ENCODE measurements at places on chromosomes 1 and 21. TPM values are rescaled to one million over a fixed set of nuclear protein-coding genes. Genes with fewer than 3 reads are reported as not detected.

- DNase-seq = no peak
These were observed 32.1 kb downstream of the TGFB2 start for GRCh38 chr1:218377143-218377660.

- no peak for DNase-seq
These were observed 875.8 kb downstream of the USP25 start for GRCh38 chr21:16605597-16605996.

GRCh38 chr1:153253693-153254092, 5.8 kb upstream of the LORICRIN start:
- no peak for DNase-seq

DNA sequence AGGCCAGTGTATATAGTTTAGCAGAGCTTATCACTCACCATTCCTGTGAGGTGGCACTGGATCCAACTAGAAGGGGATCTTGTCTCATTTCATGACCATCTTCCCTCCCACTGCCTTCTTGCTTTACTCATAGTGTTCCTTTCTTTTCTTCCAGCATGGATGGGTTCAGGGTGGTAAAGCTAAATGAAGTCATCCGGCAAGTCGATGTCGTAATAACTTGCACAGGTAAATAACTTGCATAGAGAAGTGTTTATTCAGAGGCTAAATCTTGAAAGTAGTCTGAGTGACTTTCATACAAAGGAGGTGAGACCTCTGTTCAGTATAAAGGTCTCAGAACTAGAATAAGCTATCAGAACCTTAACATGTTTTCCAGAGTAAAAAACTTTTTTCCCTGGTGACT, 16.6 kb upstream of the STRIP1 start:
- no peak for DNase-seq

LCK gene
- total RNA-seq = 135 TPM

GRCh38 chr1:231584921-231585320, 41.7 kb upstream of the DISC1 start:
- DNase-seq = no peak

GPR25 gene
- total RNA-seq = not detected

DNA sequence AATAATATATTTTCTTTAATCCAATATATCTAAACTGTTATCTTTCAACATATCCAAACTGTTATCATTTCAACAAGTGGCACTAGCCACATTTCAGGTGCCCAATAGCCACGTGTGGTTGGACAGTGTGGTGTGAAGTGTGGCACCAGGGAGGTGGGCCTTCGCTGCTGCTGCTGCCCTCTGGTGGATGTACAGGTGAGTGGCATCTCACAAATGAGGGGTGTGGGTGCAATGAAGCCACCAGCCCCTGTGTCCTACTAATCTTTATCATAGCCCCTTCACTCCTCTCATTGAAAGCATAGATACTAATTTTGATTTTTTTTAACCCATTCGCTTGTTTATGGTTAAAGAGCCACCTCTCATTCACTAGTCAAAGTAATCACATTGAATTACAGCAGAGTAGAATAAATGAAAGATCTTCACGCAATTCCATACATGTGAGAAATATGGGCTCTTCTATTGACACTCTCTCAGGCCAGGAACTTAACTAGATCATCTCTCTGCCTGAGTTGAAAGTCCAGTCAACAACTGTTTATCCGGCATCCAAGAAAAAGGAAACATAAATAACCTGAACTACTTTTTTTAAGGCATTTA, 499.2 kb downstream of the OMA1 start:
- peak; percentile 33 for DNase-seq

- DNase-seq = no peak
These were observed 534.5 kb downstream of the PTPRC start for GRCh38 chr1:199173356-199173755.

ATAD3C gene
- 2.1 TPM for total RNA-seq

DNA sequence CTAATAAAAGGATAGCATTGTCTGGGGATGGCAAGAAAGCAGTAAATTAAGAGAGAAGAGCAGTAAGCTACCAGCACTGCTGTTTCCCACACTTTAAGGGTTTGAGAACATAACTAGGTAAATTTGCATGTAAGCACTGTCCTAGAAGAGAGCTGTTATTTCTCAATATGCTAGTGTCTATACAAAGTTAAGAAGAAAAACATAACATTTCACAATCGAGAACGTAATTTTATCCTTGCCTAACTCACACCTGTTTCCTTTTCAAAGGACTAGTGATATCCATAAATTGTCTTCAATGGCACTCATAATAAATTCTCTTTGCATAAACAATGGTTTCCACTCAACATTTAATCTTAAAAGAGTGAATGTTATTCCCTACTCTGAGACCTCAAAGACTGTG, 576.0 kb downstream of the PTBP2 start:
- no peak for DNase-seq

GRCh38 chr1:90187323-90187585, 192.3 kb downstream of the ZNF326 start:
- no peak for DNase-seq

CTSS gene
- total RNA-seq = 42.6 TPM

- no peak for DNase-seq
These were observed 26.3 kb upstream of the SYT14 start for GRCh38 chr1:209911746-209912145.

- DNase-seq = peak; percentile 29
These were observed 582.7 kb downstream of the PTPRC start for GRCh38 chr1:199221371-199222150.

GRCh38 chr1:30183895-30184294, 539.5 kb downstream of the MATN1 start:
- no peak for DNase-seq

- DNase-seq = no peak
These were observed 83.6 kb downstream of the SIK1 start for GRCh38 chr21:43343095-43343991.

DNA sequence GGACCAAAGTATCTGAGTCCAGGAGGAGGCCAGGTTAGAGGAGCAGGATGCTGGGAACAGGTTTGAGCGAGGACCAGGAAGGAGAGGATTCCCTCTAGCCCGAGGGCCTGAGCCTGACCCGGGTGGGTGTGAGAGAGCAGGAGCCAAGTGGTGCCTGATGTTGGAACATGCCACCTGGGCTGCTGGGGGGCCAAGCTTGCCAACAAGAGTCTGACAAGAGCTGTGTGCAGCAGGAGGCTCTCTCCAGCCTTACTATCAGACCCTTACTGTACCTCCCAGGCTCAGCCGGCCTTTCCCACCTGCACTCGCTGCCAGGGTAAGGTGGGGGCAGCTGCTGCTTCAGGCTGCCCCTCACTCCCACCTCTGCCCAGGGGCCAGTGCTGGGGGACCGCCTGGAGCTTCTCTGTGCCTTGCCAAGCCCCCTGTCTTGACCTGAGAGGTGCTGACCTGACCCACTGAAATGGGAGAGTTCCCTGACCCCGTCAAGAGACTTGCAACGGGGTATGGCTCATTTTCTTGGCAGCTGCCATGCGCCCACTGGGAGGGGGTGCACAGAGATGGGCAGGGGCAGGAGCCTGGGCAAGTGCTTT, 159.6 kb upstream of the VAMP3 start:
- DNase-seq = no peak

RAB3B gene
- not detected for total RNA-seq

DNA sequence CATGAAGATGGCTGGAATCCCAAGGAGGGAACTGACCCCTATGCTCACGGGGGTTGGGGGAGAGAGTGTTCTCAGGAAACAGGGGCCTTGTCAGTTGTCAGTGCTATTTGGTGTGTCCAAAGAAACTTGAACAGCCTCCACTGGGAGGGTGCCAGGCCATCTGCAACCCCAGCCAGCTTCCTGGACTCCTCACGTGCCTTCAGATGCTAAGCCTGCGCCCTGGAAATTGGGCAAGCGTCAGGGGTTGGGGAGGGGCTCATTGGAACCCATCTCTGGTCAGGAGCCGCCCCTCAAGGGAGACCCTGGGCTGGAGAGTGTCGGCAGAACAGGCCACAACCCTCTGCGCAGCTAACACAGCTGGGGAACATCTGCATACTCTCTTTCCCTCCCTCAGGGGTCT, 13.1 kb upstream of the LHX4 start:
- DNase-seq = no peak

GRCh38 chr21:23020969-23021368, 2022.8 kb downstream of the NCAM2 start:
- no peak for DNase-seq

- DNase-seq = no peak
These were observed 200.4 kb downstream of the HMCN1 start for GRCh38 chr1:185934476-185935189.

UBE4B gene
- 40.9 TPM for total RNA-seq

DNA sequence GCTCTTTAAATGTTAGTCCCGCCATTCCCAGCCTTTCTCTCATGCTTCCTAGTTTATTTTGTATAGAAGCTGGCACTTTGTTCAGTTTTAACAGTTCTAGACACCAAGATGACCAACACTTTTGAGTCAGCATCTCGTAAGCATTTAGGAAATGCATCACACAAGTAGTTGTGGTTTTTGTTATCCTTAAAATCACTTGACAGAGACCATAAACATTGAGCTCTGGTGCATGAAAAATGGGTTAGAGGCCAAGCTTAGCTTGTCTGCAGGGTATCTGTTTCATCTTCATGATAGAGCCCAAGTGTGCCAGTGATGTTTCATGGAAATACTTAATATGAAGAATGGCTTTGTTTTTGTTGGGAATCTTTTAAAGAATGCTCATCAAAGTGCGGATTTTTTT, 159.7 kb downstream of the DISP1 start:
- DNase-seq = no peak

- DNase-seq = no peak
These were observed 13.7 kb upstream of the CPLANE2 start for GRCh38 chr1:16250524-16251251.

KIF26B gene
- total RNA-seq = not detected

DNA sequence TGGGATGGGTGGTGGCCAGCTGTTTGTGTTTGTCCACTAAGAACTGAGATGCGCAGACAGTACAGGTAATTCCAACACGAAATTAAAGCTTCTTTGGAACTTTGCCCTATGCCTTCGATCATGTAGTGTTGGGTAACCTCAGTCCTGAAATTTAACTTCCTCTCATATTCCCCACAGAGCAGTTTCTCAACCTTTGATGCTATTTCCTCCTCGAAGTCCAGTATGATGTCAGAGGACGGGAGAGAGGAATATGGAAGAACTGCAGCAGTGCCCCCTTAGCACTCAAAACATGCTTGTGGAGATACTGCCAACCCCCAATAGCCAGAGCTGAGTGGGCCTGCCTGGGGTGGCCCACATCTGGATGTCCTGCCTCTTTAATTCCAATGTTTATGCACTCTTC, 3.6 kb downstream of the LPAR3 start:
- DNase-seq = no peak

SHISA4 gene
- not detected for total RNA-seq

WDR64 gene
- not detected for total RNA-seq

TMEM167B gene
- total RNA-seq = 21.2 TPM

- DNase-seq = no peak
These were observed 53.3 kb downstream of the TAS1R2 start for GRCh38 chr1:18805925-18806849.

HP1BP3 gene
- total RNA-seq = 341 TPM

GRCh38 chr1:24925963-24926362, 4.1 kb downstream of the RUNX3 start:
- no peak for DNase-seq

GRCh38 chr1:15244813-15245212, 2.2 kb upstream of the FHAD1 start:
- DNase-seq = no peak

DNA sequence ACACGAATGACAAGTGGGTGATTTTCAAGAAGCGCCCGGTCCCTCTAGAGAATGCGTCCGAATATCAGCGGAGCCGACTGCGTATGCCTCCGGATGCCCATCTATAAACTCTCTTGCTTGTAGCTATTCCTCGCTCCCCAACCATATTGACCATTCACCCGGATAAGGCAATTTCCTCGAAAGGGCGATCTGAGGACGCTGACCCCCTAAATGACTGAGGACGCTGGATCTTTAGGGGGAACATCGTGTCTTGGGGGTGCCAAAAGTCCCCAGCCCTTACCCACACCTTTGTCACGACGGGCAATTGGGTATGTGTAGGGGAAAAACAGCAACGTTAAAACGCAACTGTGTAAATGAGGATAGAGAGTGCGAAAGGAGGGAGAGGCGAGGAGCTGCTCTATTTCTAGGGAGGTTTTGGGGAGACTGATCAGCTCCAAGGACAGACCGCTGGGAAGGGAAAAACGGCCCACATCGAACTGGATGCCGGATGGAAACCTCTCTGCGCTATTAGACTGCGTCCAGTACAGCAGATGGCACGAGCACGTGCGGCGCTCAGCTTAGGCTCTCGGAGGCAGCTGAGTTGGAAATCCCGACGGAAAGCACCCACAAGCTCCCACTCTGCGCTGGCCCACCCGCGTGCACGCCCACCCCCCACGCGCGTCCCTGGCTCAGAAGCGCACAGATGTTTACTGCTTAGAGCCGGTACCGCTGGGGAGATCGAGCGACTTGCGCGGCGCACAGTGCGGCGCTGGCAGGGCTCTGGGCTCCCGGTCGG, 2.9 kb upstream of the PRRX1 start:
- no peak for DNase-seq

GRCh38 chr1:235511470-235512240, 7.4 kb upstream of the B3GALNT2 start:
- DNase-seq = no peak

ERICH3 gene
- total RNA-seq = not detected

- DNase-seq = no peak
These were observed 43.9 kb upstream of the LAMC2 start for GRCh38 chr1:183142171-183142570.

INSRR gene
- total RNA-seq = not detected

DNA sequence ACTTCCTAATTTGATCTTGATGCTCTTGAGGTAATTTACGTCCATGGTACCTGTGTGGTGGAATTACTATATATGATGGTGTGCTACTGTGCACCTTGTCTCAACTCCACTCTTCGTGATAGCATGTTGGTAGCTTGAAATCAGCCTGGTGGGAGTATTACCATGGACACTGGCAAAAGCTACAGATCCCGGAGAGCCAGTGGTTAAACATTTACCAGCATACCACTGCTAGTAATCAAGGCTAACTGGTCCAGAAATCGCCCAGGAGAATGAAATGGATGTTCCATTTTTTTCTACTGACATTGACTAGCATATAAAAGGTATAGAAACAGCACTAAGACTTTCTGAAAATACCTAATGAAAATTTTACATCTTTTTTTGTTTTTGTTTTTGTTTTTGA, 30.6 kb downstream of the ELK4 start:
- DNase-seq = no peak

PHGDH gene
- total RNA-seq = 451 TPM

- DNase-seq = no peak
These were observed 2.8 kb downstream of the DHCR24 start for GRCh38 chr1:54884135-54884586.

GPR37L1 gene
- total RNA-seq = not detected

- DNase-seq = peak; percentile 23
These were observed 999 bp downstream of the THAP3 start for GRCh38 chr1:6625584-6626149.

- peak; percentile 49 for DNase-seq
These were observed 31.9 kb downstream of the MROH9 start for GRCh38 chr1:170967042-170967910.

DNA sequence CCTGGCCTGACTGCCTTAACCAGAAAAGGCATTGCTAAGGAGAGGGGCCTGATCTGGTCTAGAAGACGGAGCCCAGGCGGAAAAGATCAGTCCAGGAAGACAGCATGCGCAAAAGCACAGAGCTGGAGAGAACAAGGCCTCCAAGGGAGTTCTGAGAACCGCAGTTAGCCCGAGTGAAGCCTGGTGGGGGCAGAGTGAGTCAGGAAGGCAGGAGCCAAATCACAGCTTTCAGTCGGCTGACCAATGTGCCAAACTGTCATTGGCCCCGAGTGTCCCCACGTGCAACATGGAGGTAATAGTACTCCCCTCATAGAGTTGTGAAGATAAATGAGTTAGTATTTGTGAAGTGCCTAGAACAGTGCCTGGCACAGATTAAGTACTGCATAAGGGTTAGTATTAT, 1.2 kb upstream of the TSPAN2 start:
- no peak for DNase-seq

- peak; percentile 34 for DNase-seq
These were observed 569 bp downstream of the FALEC start for GRCh38 chr1:150516050-150516591.

LRRC3 gene
- total RNA-seq = not detected
